ENCODE measurements at places on chromosomes 12 and 14.

- DNase-seq = no peak
These were observed 79.1 kb downstream of the RAD52 start for GRCh38 chr12:870378-870777.

GRCh38 chr12:14961466-14962152 lies at the start of gene ARHGDIB:
ARHGDIB (minus strand) TSS chr12:14961601; CDS start chr12:14950712, 10,889 bp downstream.
- DNase-seq = no peak

- DNase-seq = no peak
These were observed 79.1 kb upstream of the PTGDR start for GRCh38 chr14:52188381-52188780.

DNA sequence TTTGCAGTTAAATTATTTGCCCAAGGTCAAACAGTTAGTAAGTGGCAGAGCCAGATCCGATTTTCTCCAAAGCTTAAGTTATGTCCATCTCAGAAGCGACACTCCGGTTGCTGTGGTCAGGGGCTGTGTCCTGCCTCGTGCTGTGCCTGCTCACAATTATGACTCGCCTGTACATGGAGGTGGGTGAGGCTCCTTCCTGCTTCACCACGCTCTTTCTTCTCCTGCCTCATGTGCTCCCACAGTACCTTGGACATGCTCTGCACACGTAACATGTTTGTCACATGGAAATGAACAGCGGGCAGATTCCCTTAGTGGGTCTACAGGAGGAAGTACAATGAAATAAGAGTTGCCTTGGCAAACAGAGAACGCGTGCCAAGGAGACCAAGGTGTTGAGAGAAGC lies 62.2 kb upstream of the CCND2 start:
- DNase-seq = no peak

DNA sequence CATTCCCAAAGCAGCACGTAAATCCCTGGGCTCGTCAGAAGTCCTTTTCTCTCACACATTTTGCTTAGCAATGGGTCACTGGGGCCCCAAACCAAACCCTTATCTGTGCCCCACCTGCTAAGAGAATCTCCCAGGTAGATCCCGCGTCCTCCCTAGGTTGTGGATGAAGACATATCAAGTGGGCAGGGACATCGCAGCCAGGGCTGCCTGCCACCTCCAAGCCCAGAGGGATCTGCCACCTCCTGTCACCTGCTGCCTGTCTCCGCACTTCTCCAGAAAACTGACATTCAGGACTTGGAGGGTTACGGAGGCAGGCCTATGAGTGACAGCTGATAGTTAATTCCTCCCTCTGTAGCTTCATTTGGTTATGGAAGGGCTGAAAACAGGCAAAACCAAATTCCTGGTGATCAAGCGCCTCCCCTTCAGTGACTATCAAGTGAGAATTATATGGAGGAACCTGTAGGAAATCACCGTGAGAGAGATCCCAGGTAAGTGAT lies 19.5 kb downstream of the BCL11B start:
- no peak for DNase-seq

DNA sequence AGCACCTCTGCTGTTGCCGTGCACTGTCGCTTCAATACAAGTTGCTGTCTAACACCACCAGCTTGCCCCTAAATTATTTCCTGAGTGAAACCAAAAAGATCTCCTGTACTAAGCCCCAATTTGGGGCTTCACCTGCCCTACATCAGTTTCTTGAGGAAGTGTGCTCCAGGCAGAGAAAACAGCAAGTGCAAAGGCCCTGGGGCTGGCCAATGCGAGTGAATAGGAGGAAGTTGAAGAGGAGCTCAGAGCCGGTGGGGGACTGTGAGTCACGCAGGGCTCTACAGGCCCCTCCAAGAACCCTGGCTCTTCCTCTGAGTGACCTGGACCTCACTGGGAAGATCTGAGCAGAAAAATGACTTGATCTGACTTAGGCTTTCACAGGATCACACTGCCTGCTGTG lies 117.2 kb downstream of the IPO8 start:
- no peak for DNase-seq

- no peak for DNase-seq
These were observed 15.5 kb upstream of the TMX1 start for GRCh38 chr14:51224551-51224950.

DNA sequence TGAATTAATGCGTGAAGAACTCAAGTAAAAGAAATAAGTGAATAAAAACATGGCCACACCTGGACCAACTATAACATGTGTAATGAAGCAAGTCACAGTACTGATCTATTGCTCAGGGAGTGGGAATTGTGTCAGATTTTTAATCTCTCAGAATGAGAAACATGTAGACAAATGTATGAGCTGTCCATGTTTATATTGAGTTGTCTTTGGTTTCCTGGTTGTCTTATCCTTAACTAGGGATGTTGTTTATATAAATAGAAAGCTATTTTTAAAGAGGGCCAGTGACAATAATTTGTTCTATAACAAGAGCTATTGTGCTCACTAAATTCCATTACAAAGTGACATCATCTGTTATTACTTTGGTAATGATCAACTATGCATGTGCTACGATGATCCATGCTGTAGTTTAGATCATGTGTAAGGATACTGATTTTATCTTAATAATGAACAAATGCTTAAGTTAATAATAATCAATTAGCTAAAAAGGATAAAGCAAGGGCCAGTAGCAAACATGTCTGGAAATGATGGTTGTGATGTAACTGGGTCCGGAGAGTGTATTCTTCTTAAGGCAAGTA lies 91.3 kb upstream of the RTL1 start:
- DNase-seq = no peak

DNA sequence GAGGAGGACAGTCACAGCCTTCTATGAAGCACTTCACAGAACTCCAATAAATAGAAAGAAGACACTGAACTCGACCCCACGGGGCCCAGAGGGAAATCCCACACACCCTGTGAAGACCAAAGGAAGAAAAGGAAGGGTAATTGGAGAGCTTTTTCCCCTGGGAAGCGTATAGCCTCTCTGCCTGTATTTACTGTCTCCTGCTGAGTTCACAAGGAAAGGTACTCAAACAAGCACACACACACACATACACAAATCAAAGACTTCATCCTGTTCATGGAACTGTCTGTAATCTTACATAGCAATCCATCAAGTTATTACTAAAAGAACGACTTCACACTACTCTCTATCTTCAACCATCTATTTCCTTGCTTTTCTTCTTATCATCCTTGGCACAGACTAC lies 15.3 kb downstream of the FOXN3 start:
- no peak for DNase-seq

DNA sequence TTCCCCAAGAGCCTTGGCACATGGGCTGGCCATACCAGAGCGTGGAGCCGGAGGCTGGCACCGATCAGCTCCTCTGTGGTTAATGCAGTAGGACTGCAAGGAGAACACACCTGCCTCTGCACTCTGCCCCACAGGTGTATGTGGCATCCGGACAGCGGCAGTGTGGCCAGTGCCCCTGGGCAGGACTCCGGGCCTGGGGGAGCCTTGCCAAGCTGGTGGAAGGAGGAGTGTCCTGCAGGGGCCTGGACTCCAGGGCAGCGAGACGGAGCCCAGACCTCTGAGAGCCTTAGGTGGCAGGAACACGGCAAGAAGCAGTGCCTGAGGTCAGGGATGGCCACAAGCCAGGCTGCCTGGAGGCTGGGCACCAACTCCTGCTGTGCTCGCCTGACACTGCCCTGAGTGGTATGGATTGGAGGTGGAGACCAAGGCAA lies 5.3 kb upstream of the BEGAIN start:
- DNase-seq = no peak

DNA sequence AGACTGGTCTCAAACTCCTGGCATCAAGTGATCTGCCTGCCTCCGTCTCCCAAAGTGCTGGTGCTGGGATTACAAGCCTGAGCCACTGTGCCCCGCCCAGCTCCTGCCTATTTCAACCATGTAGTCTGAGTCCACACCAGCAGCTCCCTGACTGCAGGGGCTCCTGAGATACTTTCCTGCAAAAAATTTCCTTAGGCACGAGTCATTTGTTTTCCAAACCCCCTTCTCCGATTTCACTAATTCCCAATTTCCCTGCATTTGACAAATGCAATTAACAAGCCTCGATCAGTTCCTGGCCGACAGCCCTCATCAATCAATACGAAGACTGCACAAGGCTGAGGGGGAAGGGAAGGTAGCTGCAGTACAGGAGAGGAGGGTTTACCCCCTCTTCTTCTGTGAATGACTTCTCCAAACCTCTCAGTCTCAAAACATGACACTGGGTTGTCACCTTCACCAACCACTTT lies 10.1 kb downstream of the PSMB5 start:
- DNase-seq = no peak

DNA sequence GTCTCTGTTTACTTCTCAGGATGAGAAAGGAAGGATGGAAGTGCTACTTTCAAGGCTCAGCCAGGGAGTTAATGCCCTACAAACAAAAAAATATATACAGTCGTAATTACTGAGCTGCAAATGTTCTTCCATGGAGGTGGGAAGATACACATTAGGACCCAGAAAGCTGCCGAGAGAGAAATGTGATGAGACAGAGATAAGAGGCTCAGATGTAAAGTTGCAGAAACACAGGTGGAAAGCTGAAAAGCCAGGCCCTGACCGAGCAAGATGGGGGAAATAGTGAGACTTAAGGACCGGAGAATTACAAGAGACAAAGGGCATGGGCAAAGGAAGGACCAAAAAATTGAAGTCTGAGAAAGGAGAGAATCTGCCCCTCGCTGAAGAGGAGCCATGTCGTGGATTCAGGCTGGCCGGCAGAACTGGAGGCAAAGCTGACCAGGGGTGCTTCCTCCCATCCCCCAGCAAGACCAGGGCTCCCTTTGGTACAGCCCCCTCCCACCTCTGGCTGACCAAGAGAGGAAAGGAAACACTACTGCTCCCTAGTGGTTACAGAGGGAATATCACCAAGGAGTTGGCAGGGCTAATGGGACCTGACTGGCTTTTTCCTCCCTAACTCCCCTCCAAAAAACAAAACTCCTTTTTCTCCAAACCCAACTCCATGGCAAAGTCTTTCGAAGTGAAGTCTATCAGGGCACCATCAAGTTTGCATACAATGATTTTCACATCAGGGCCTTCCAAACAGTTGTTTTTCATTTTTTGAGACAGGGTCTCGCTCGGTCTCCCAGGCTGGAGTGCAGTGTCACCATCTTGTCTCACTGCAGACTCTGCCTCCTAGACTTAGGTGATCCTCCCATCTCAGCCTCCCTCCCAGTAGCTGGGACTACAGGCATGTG lies 12.1 kb downstream of the ZFHX2 start:
- no peak for DNase-seq

DNA sequence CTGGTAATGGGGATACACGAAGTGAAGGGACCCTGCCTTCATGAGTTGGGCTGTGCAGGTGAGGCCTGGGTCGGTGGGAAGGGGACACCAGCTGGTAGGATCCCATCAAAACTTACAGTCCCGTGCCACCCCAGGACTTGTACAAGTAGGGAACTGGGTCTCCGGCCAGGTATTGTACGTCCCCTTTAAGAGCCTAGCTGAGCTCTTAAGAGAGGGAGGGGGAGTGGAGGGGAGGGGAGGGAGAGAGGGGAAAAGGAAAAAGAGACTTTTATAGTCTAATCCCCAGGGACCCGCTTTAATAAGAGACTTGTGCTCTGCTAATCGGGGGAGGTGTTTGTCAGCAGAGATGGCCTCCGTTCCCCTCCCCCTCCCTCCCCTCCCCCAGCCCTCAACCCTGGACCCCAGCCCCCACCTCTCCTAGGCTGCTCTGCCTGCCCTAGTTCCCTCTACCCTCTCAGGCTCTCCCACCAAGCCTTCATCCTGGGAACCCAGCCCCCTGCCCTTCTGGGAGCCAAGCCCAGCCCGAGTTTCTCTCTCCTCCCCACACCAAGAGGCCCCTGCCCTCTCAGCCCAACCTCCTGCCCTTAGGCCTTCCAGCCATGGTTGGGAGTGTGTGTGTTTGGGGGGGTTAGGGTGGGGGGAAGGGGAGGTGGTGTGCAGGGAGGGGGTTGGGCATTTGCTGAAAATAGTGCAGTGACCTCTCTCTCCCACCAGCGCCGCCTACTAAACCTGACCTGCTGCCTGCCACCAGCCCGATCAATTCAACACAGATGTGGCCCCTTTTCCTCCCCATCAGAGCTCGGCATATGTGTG lies 2.6 kb downstream of the GDF11 start:
- DNase-seq = no peak

GRCh38 chr14:94770815-94771157 lies 873 bp upstream of the GSC start:
- DNase-seq = no peak

DNA sequence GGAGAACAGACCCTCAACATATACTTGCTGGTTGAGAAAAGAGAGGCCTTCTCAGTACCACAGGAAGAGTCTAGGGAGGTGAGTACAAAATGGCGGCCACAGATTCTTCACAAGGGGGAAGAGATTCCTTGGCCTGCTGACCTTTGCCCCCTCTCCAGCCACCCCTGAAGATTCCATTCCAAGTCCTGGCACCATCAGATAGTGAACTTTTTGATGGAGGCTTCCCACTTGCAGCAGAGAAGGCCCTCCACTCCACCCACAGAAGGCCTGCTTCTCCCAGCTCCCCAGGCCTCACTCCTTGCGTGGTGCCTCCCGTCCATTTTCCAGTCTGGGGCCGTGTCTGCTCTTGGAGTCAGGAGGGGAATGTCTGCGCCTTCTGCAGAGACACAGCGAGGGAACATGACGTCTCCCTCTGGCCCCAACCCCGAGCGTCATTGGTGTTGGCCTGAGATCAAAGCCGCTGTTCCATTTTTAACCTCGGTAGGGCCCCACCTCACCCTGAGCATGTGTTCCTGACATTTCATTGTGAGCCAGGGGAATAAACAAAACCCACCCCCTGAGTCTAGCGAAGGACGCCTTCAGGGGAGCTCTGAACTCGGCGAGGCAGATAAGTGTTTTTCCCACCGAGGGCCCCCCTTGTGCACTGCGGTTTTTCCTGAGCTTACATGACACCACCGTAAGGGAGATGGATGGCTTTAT lies 268.7 kb upstream of the TBX3 start:
- no peak for DNase-seq

DNA sequence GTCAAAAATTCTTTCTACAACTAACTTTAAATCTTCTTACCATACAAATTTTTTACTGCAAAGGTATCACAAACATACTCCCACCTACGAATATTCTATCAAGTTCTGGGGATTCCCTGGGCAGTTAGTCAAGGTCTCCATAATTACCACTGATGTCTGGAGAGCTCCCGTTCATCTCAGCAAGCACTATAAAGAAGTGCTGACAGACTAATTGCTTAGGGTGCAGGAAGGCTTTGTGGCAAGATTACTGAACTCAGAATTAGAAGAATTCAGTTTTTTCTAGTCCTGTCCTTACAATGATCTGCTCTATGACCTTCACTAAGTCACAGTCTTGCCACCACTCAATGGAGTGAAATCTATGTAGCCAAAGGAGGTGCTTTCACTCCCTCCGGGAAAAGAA lies 61.5 kb downstream of the DUSP16 start:
- no peak for DNase-seq

DNA sequence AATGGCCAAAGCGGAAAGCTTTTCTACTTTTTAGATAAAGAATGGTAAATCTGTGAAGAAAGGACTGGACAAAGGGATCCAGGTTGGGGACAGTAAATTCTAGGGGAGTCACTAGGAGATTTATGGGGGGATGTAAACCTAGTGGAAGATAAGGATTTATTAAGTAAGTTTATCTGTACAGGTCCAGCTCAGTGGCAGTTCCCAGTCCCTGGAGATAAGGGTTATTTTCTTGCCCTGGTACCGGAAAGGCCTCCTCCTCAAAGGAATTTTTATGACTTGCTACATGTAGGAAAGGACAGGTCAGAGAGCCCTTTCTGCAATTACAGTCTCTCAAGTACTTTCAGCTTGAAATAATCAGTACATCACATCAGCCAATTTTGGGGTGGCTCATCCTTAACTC lies 72.6 kb upstream of the BICD1 start:
- DNase-seq = no peak
